ENCODE measurements at places on chromosomes 16 and 17. TPM values are rescaled to one million over a fixed set of nuclear protein-coding genes. Genes with fewer than 3 reads are reported as not detected.

DNA sequence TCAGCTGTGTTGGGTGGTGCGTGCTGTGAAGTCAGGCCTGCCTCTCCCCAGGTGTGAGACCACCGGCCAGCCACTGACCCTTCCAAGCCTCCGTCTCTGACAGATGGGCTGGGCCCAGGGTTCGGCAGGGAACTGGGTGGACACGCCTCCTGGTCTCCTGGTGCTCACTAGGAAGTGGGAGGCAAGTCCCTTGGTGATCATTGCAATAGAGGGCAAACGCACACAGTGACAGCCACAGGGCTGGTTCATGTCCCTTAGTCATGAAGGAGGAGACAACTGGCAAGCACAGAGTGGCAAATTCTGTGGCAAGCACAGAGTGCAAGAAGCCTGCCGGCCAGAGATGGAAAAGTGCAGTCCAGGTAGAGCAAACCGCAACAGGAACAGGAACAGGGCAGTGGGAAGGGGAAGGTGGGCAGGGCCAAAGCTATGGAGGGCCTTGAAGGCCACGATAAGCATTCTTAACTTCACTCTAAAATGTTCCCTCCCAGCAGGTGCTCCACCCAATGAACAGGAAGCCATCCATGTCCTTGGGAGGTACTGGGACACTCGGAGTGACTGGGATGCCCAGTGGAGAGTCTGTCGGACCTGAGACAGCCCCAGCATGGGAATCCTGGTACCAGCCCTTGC, 21.9 kb downstream of the USP7 start:
- DNase-seq = no peak

- DNase-seq = peak; percentile 6
Measured at GRCh38 chr17:10738521-10739258, 8.9 kb upstream of the TMEM220 start.

DNA sequence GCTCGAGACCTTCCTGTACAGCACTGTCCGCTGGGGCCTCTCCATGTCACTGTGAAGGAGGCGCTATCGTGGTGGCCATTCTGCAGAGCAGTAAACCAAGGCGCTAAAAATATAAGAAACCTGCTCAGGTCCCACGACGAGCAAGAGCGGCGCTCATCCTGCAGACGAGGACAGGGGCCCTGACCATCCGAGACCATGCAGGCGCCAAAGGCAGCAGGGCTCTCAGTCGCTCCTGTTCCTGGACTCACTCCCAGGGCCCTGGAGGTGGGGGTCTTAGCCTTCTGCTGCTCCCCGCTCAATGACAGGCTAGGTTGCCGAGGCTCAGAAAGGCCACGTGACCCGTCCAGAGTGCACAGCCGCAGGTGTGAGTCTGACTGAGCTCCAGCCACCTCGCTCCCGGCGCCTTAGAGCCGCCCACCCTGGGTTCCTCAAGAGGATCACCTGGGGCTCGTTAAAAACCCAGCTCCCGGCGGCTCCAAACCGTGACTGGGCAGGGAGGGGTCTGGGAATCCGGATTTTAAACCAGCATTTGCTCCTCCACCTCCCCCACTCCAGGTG, 509 bp upstream of the ATP2C2 start:
- no peak for DNase-seq

DNA sequence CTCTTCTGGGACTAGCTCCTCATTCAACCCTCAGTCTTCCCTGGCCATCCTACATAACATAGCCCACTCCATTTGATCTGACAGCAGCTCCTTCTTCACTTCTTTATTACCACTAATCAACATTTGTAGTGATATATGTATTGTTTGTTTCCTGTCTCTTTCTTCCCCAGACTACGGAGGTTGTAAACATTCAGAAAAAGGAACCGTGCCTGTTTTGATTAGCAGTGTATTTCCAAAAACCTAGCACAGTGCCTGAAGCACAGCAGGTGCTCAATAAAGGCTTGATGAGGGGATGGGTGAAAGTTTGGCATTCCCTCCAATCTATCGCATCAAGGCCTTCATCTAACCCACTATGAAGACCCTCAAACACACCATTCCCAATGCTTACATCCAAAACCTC, 150.8 kb downstream of the XYLT1 start:
- no peak for DNase-seq

DNA sequence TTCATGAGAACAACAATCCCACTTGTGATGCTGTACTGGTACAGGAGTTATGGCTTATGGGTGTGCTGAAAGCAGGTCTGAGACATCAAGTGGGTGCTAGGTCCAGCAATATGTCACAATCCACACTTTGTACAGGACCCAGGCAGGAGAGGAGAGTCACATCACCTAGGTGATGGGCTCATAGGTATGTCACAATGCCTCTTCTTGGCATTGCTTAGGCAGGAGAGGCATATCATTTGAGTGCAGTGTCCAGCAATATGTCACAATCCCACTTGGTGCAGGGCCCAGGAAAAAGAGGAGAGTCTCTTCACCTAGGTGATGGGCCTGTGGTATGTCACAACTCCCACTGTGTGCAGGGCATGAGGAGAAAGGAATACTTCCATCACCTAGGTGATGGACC, 2110.0 kb downstream of the TP53TG3F start:
- no peak for DNase-seq

DNA sequence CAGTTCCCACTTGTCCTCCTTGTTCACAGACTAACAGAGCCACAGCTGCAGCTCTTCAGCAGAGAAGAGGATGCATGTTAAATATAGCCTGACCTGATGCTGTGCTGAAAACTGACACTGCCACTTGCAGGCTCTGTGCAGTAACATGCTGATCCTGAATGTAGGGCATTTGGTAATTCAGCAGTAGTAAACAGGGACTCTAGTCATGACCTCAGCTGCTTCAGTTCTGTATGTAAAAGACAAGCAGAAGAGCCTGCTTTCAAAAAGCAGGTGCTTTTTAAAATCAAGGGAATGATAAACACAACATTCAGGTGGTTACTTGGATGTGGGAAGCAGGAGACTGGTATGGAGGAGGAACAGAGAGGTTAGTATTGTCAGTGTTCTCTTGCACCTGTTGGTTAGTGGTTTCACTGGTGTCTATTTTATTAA, 33.8 kb downstream of the ESRP2 start:
- DNase-seq = no peak

DNA sequence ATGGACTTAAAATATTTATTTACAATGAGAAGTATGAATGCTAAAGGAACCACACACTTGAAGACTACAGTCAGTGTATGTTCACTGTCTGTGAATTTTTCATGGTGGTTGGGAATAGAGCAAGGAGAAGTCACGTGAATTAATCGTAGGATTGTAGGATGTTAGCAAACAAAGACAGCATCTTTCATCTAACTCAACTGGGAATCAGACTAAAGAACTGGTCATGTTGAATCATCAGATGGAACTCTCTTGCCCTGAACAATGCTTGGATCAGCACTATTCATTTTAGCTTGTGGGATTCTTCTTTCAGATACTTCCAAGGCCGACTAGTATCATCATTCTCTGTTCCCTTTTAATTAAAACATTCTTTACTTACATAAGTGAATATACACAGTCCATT, 18.1 kb downstream of the KCNJ2 start:
- no peak for DNase-seq

DNA sequence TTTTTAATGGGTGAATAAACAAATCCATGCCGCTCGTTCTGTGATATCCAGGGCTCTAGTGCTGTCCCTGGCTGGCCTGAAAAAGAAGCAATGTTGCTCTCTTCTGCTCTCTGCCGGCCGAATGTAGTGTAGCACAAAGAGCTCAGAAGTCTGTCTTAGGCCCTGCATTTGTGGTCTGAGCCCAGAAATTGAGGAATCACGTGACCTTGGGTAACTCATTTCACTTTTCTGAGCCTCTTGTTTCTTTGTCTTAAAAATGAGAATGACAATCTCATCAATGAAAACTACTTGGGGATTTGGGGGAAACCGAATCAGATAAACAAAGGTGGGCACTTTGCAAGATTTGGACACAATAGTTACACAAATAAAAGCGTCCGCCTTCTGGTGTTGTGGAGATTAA, 381.6 kb upstream of the ASIC2 start:
- peak; percentile 63 for DNase-seq

DNA sequence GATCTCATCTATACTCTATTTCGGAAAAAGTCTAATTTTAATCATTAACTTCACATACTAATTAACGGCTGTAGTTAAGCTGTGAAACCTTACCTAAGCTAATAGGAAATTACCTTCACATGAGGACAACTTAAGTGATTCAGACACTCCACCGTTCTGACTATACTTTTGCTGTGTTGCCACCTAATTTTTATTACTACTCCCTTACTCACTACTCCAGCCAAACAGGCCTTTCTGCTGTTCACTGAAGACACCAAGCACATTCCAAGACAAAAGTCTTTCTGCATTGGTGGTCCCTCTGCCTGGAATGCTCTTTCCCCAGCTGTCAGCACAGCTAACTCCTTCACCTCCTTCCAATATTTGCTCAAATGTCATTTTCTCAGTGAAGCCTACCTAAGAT, 1.3 kb downstream of the CMTR2 start:
- no peak for DNase-seq

DNA sequence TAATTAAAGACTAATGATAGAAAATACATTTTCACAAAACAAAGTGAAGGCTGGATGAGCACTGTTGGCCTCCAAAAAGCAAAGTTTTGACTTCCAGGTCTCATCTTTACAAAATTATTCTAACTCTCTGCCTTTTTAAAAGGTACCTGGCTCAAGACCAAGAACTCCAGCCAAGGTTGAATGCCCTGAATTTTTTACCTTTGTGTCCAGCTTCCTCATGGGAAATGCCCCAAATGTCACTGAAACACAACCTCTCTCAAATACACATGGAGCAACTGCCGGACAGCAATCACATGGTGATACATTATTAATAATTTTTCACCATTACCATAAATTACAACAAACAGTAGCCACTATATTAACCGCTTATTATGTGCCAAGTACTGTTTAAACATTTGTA, 32.2 kb downstream of the ADAMTS18 start:
- DNase-seq = no peak

DNA sequence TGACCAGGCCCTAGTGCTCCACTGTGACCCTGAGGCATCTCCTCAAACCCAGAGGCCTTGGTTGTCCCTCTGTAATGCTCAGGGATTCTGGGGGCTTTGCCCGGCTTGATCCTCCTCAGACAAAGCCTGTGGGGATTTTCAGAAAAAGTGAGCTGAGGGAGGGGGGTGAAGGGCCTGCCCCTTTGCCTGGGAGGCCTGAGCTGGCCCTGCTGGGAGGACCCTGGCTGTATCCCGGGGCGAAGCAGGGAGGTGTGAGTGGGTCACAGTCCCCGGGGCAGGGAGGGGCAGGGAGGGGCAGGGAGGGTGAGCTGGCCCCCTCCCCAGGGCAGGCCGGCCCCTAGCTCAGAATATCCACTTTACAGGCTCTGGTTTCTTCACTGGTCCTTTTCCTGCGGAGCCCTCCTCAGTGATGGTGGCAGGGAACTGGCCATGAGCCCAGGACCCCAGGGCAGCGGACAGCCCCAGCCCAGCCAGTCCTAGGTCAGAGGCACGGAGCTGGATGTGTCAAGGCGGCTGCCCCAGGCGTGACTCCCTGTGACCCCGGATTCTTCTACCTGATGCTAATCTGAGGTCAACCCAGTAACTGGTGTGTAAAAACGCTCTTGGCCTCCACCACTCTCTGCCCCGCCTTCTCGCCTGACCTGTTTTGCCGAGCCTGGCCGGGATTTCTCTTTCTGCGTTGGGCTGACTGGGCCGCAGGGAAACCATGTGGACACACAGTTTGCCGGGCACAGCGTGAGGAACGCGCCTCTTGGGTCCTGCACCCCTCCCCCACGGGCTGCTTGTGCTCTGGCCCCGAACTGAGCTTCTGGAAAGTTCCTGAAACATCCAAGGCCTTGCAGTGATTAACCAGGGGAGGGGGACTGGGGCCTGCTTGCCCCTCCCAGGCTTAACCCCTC, 5.8 kb upstream of the FASN start:
- peak; percentile 74 for DNase-seq

DNA sequence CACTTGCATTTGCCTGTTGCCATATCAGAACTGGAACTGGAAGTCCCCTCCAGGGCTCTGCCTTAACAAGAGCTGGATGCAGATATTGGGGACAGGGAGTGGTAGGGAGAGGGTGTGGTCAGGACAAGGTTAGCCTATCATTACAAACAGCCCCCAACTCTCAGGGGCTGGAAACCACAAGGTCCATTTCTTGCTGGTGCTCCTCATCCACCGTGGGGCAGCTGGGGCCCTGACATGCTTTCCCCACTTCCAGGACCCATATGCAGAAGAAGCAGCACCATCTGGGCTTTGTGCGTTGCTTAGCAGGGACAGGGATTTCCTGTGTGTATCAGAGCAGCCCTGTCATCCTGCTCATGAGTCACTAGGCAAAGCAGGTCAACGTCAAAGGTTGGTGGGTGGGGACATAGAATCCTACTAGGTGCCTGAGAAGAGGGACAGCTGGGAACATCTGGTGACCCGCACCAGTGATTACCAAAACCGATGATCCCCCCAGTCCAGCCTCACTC, 26.9 kb downstream of the RGS9 start:
- DNase-seq = no peak

- no peak for DNase-seq
Measured at GRCh38 chr17:59642565-59642964, 22.9 kb downstream of the CLTC start.

DNA sequence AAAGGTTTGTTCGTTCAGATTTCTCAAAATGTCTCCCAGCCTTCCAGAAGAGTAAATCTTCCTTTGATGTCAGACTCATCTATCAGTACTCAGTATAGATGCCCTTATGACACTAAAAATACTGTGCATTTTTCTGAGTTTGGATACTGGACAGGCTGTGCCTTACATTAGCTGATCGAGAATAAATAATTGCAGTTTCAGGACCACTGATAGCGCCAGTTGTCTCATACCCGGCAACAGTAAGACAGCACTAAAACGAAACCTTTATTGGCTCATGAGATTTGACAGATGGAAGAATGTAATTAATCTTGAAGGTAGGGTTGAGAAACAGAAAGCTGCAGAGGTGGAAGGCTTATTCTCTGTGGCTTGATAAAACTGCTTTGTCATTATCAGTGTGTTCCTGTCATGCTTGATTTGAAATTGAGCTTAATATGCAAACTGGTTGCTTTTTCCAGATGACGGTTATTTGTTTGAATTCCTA, 1.2 kb downstream of the ATP6V0A1 start:
- DNase-seq = no peak

DNA sequence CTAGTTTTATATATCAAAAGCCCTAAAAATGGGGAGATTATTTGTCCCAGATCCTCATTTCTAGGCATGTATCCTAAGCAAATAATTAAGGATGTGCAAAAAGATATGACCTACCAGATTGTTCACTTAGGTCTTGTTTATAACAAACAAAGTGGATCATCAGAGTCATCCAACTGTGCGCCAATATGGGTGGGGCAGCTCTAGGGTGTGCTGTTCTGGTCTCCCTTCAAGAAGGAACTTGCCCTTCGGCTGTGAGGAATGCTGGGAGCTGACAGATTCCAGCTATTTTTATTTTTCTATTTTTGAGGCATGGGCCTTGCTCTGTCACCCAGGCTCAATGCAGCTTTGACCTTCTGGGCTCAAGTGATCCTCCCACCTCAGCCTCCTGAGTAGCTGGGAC, 13.8 kb downstream of the CHP2 start:
- no peak for DNase-seq

- DNase-seq = no peak
Measured at GRCh38 chr17:43125967-43126910, 1.1 kb upstream of the BRCA1 start.

The KRT14 gene
- not detected for total RNA-seq

The SLC16A6 gene
- total RNA-seq = 1.5 TPM

The NETO2 gene
- 5.9 TPM for total RNA-seq

The CLEC3A gene
- total RNA-seq = not detected

The KRT20 gene
- total RNA-seq = not detected

The PDILT gene
- not detected for total RNA-seq

The NOXO1 gene
- not detected for total RNA-seq

The METTL16 gene
- total RNA-seq = 38.3 TPM

Measured in uterus (tissue), 4 donors.